Kidney epithelial cell (primary cell): ENCODE measurements at places on chromosomes 1 and 21.

DNA sequence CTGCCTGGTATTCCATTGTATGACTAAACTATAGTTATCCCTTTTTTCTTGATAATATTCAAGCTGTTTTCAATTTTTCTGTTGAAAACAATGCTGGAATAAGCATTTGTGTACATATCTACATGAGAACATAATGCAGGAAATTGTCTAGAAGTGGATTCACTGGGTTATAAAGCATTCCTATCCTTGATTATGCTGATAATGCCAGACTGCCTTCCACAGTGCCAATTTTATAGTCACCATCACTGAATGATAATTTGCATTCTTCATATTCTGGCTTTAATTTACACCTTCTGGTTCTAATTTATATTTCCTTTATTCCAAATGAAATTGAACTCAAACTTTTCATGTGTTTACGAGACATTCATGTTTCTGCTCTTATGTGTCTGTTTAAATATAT lies 651.0 kb upstream of the PLXNA2 start:
- no peak for DNase-seq

DNA sequence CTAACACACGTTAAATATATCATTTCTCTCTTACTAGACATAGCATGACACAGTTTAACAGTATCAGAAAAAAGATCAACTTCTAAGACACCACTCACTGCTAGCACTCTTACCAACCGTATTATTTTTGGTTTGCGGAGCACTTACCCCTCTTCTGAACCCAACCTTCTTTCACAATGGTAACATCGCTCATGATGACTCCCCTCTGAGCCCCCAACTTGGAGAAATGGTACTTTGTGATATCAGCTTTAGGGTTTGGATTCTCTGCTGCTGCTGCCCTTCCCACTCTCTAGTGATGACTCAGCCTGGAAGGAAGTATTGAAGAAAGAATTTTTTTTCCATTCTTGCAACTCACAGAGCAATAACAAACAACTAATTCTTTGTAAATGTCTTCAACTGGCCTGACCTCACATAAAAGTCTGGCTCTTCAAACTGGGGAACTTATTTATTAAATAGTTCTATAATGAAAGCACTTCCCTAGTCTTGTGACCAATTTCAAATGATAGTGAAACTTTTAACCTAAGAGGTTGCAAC lies 7.0 kb downstream of the AKT3 start:
- DNase-seq = no peak

DNA sequence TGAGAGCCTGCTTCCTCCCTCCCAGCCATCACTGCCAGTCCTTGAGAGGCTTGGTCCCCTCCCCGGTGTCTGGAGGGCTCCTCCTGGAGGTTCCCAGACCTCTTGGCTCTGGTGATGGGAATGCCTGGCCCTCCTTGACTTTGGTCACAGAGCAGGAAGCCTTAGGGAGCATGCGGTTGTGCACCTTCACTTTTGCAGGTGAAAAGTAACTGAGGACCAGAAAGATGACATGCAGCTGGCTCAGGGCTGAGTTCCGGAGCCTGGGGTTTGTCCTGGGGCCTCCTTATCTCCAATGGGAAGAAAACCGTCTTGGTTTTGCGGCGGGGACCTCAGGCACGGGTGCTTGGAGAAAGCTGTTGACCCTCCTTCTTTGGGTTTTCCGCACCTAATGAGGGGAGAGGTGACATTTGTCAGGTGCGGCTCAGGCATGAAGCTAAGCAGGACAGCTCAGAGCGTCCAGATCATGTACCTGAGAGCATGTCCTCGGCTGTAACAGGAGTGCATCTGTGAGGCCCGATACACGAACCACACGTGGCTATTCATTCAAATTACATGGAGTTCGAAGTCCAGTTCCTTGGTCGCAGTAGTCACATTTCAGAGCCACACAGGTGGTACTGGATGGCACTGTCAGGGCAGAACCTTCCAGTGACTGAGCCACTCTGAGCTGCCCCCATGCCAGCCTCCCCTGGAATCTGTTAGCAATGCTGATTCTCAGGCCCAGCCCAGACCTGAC lies 608 bp upstream of the MX2 start:
- no peak for DNase-seq

DNA sequence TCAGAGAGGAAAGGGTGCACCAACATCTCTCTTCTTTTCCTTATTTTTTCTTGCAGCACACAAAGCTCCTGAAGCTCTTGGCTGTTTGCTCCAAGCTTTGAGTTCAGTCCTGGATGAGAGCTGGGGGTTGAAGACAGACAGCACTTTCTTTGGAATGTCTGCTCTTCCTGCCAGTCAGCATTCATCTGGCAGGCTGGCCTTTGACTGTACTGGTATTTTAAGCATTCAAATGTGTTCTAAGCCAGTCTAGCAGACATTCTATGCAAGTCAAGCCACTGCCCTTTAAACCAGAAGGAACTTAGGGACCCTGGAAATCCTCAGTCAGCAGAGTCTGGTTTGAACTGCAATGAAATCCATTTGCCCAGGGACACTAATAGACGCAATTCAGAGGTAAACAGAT lies 45.0 kb downstream of the XCL1 start:
- no peak for DNase-seq

- no peak for DNase-seq
Observed at GRCh38 chr1:154871374-154871773, 1.3 kb upstream of the KCNN3 start.

DNA sequence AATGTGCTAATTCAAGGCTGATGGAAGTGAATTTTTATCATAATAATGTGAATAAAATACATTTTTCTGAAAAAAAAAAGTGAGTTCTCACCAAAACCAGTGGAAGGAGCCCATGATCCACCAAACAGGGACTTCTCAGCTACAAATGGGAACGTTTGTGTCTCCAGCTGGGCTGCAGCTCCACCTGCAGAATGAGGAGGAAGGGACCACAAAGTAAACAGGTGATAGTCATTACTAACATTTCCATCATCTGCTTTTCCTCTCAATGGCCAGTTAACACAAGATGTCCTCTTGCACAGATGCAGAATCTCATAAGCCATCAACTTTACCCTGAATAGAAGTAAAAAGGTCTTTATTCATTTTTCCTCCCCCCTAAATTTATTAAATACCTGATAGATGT lies 246.2 kb downstream of the MRPL39 start:
- no peak for DNase-seq

DNA sequence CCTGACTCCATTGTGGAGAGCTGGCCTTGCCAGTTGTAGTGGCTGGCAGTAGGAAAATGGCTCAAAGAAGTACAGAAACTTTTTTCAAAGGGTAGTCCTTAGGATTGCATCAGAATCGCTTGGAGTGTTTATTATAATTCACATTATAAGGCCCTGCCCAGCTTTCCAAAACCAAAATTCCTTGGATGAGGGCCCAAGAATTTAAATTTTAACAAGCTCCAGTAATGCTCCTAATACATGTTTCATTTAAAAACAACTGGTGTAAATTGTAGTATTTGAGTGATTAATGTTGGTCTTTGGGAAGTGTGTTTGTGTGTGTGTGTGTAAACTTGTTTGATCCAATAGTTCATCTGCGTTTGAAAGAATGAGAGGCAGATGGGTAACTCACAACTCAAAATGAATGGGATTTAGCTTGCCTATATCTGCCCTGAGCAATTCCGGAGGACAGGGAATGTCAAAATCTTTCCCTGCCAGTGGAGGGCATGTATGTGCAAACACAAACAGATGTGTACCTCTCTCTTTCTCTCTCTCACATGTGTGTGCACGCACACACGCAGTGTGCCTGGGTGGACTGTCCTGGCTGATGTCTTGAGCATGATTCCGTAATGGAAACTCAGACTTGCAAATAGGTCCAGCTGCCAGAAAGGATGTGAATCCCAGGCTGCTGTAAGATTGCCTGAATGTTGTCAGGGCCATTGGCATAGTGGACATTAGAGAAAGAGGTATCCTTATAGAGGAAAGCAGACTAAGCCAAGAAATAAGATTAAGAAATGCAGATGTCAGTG lies 293.1 kb downstream of the LMX1A start:
- no peak for DNase-seq
